ENCODE measurements at places on chromosomes 5 and 9.

GRCh38 chr5:14388741-14389140 is 192.9 kb upstream of the OTULINL start:
- no peak for DNase-seq

GRCh38 chr5:122665051-122665450 is 109.8 kb upstream of the SNX2 start:
- no peak for DNase-seq

DNA sequence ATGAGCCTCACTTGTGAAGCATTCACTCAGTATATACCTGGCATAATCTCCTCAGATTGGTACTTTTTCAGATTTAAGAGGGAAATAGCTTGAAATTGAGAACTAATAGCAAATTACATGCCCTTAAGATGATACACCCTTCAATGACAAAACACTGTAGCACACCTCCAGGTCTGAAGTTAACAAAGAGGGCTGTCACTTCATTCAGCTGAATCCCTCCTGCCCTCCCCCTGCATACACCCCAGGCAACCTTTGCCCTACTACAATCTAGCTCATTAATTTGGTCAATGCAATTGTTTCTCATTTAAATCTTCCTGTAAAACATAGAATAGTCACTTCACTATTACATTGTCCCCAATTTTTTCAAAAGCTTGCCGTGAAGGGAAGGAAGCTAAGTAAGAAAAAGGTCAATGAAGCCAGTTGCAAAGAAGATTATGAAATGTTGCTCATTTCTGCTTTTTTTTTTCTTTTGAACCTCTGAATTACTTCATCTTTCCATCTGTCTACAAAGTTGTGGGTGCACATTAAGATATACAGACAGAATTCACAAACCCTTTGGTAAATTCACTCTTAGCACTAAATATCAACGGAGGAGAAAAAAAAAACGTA is 294.8 kb upstream of the PTGER4 start:
- DNase-seq = no peak

DNA sequence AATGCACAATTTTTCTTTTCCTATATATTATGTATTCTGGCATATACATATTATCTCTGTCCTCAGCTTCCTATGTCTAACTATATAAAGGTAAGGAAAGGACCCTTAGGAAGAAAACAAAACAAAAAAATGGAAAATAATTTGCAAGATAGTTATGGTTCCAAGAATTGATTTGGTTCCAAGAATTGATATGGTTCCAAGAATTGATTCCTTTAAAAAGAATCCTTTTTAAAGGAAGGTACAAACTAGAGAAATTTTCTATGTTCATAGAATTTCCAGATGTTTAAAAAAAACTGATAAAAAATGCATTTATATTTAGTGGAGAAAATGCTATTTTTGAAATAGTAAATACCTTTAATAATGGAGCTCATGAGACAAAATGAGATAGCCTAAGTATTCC is 12.1 kb downstream of the LYRM7 start:
- DNase-seq = no peak

GRCh38 chr9:136361047-136361753 is 2.3 kb downstream of the DNLZ start:
- no peak for DNase-seq
